ENCODE measurements at places on chromosomes 12 and 14.

GRCh38 chr12:94769047-94769420 lies 118.7 kb upstream of the TMCC3 start:
- DNase-seq: no peak

DNA sequence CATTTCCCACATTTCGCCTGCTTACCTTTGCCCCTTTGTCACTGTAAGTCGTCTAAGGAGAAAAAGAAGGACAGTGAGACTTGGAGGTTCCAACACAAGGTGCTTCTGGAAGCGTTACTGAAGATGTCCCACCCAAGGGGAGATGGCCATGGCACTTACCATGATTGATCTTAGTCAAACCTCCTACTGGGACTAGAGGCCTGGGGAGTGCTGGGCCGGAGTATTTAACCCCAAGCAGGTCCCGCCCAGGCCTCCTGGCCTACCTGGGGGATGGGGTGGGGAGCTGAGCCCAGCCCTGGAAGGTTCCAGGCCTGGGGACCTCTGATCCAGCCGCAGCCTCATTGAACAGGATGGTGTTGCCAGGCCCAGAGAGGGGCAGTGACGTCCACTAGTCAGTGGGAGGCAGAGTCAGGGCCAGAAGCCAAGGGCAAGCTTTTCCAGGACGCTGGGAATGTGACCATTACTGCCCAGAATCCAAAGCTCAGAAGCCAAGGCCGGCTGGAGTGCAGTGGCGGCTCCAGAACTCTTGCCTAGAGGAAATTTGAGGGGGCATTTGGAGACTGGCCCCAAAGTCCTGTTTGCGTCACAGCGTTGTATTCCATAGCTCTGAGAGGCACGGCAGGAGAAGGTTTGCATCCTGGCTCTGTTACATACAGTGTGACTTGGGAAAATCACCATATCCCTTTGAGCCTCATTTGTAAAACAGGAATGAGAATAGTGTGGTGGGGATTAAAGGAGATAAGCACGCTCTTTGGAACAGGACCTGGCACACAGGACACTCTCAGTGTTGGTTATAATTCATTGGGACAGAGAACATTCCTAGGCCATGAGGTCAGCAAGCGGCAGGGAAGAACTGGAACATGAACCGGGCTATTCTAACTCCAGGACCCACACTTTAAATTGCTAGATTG lies at the start of gene HPD:
TSS of gene HPD (minus strand) at position 198 of the 911 bp plus-strand sequence. CDS start at position 162, 36 bp downstream.
- no peak for DNase-seq

DNA sequence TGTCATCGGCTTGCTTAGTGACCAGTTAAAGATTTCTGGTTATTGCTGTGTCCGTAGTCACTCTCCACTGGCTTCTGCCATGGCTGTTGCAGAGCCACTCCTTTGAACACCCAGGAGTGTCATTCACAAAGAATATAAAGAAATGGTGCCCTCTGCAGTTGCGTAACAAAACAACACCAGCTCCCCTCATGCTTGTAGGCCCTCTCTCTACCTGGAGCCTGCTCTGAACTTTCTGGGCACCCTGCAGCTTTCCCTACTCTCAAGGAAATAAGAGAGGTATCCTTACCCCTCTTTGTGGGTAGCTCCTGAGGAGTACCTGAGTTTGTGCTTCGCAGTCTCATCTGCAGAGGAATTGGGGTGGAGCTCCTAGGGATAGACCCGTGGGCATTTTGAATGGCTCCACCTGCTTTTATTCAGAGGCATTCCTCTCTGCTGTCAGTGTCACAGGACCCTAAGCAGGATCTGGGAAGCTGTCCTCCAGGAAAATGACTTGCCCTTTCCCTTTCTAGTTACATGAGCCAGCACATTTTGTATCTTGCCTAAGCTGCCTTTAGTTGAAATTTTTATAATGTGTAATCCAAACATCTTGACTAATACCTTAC lies 97.2 kb upstream of the TMEM260 start:
- no peak for DNase-seq

- DNase-seq: no peak
Measured at GRCh38 chr14:96122496-96122895, 82.1 kb upstream of the BDKRB2 start.

GRCh38 chr14:96364962-96365361 lies 1.6 kb downstream of the GSKIP start:
- no peak for DNase-seq

GRCh38 chr12:11431486-11431885 lies 36.1 kb upstream of the PRB2 start:
- DNase-seq: no peak

- DNase-seq: no peak
Measured at GRCh38 chr14:33871394-33871793, 79.5 kb downstream of the EGLN3 start.

DNA sequence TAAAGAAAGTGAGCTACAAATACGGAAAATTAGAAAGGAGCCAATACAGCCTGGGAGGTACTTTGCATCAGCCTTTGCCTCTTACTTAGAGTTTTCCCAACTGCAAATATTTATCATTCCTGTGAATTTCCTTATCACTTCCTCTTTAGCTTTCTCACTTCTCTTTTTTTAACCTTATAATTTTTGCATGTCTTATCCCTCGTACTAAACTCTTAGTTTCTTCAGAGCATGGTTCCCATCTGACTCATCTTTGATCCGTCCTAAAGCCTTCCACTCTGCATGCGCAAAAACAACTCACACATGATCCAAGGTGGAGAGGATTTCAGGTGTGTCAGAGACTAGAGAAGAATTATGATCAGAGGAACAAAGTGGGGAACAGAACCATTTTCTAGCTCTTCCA lies 9.6 kb upstream of the SNAPC1 start:
- no peak for DNase-seq

GRCh38 chr12:126424696-126425095 lies 1359.5 kb downstream of the AACS start:
- no peak for DNase-seq

All from stimulated activated CD8-positive, alpha-beta memory T cell treated with anti-CD3 and anti-CD28 coated beads, Interleukin-15, amount 100 ng/mL, for 1 hour (primary cell).